Muscle of back (tissue), 13 donors: ENCODE measurements at places on chromosomes 12 and 14. TPM values are rescaled to one million over a fixed set of nuclear protein-coding genes. Genes with fewer than 3 reads are reported as not detected.
A peak's percentile ranks its signal among the peaks of the same experiment; 100 is the strongest.

GRCh38 chr12:59372956-59373355, 222.9 kb upstream of the SLC16A7 start:
- DNase-seq: no peak

GRCh38 chr14:28375295-28375694, 391.3 kb upstream of the FOXG1 start:
- no peak for DNase-seq

DNA sequence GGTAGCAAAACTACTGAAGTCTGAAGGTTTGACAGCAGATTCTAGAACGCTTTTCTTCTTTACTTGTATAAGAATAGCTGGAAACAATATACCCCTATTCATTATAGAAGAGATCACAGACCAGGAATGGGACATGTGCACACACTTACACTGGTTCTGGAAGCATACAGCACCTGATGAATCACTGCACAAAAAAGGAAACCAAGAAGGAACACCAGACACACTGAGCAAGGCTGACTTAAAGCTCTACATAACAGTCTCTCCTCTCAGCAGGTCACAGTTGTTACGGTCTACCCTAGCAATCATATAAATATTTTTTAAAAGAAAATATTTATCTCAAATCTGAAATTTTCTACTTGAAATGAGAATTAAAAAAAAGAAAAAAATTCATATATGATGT, 13.5 kb downstream of the ATP2B1 start:
- DNase-seq: no peak

- DNase-seq: no peak
Observed at GRCh38 chr14:72513965-72514659, 379.8 kb downstream of the DPF3 start.

DNA sequence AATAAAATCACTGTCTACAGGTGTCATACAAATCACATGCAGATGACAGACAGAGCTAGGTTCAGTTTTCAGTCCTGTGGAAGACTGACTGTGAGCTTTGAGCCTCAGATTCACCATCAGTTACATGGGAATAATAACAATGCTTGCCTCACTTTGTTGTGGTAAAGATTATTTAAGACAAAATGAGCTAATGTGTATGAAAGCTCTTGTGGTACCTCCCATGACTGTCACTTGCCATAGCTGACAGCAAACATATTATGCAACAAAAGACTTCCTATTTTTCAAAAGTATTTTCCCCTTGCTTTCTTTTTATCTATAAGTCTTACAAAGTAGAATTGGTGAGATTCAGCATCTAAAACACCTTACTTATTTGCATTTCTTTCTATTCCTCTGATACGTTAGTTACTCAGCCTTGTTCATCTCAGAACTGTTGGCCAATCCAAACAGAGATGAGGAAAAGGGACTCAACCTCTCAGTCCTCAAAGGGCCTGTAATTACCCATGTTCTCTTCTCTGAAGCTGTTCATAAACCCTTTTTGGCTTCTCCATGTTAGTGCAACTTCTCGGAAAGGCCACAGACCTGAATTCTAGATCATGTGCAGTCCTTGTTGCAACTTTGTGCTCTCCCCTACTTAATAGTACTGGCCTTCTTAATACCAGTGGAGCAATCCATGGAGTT, 8.8 kb upstream of the DDHD1 start:
- DNase-seq: no peak

GRCh38 chr12:125249932-125250331, 184.7 kb downstream of the AACS start:
- no peak for DNase-seq

DNA sequence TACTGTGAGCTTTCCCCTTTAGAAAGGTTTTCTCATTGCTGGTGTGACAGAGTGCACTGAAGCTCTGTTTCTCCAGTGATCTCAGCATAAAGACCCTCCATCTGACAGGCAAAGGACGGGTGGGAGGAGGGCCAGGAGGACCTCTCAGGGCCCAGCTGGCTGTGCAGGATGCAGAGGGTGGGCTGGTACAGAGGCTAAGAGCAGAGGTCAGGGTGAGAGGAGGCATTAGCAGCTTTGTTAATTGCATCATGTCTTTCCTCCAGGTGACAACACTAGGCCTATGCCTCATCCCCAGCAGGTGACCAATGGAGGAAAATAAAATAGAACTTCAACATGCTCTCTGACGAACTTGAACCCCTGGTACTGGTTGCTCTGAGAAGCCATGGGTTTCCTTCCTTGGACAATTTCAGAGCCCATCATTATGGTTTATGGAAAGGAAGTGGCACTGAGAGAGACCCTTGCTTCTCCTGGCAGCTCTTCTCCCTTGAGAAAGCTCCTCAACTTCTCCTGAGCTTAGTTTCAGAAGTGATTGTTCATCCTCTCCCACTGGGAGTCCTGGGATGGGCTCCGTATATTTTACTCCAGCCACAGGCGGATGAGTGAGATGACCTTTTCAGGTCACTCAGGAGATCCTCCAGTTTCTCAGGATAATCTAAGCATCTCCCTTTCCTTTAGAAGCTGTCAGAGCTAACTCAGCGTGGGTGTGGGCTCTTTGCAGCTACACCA, 45.8 kb upstream of the ATP23 start:
- no peak for DNase-seq

GRCh38 chr14:35001621-35002020, 18.8 kb downstream of the SRP54 start:
- DNase-seq: no peak

GRCh38 chr12:107027636-107028053, 40.7 kb upstream of the MTERF2 start:
- peak; percentile 90 for DNase-seq

- peak; percentile 33 for DNase-seq
Observed at GRCh38 chr12:82644896-82645295, 41.8 kb upstream of the TMTC2 start.

DNA sequence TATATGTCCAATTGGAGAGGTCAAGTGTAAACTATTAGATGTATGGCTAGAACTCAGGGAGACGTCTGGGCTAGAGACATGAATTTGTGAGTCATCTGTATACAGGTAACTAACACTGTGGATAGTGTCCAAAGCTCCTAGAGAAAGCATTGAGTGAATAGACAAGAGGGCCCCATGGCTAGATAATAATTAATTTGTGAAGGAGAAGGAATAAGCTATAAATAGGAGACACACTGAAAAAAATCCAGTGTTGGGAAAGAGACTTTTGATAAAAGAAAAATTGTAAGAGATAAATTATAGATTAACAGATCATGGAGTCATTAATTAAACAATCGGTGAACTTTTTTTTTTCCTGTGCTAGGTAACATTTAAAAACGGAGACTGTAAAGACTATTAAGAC, 326.6 kb upstream of the PRICKLE1 start:
- no peak for DNase-seq

- no peak for DNase-seq
Observed at GRCh38 chr12:68474467-68475204, 136.1 kb upstream of the RAP1B start.

KRT77 gene
- not detected for polyA plus RNA-seq

TRHDE gene
- polyA plus RNA-seq: 0.70 TPM

GPRC5A gene
- 1.5 TPM for polyA plus RNA-seq

ABCD2 gene
- 0.14 TPM for polyA plus RNA-seq

KCNA5 gene
- polyA plus RNA-seq: 2.8 TPM

AICDA gene
- polyA plus RNA-seq: 0.22 TPM

GNB3 gene
- 29.9 TPM for polyA plus RNA-seq
